HFFc6 (cell line): ENCODE measurements at places on chromosomes 6 and 20.

- DNase-seq, result peak; percentile 94
These were observed 312.5 kb upstream of the PLCB4 start for GRCh38 chr20:8756410-8756809.

DNA sequence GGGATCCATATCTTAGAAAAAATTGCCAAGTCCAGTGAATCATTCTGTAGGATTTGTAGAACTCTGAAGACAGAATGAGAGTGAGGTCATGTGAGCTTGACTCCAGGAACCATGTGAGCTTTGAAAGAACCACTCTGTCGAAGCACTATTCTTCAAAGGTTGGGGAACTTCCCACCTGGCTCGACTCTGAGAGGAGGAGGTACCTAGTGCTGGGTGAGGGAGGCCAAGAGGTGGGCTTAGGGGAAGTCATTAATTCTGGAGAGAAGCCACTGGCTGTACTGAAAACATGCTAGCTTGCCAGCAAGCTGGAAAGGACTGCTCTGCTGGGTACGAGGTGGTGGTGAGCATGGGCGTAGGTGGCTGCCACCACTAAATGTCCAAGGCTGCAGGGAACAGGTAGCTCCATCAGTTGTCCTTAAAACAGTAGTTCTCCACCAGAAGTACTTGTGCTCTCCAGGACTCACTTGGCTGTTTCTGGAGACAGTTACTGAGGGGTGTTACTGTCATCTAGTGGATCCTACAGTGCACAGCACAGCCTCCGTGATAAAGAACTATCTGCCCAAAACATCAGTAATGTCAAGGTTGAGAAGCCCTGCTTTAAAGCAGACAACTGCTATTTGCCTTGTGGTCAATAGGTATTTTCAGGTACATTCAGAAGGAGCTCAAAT is 34.7 kb upstream of the SYNJ2 start:
- DNase-seq, result no peak

GRCh38 chr6:31114970-31115849 is 610 bp downstream of the PSORS1C1 start:
- peak; percentile 62 for DNase-seq

DNA sequence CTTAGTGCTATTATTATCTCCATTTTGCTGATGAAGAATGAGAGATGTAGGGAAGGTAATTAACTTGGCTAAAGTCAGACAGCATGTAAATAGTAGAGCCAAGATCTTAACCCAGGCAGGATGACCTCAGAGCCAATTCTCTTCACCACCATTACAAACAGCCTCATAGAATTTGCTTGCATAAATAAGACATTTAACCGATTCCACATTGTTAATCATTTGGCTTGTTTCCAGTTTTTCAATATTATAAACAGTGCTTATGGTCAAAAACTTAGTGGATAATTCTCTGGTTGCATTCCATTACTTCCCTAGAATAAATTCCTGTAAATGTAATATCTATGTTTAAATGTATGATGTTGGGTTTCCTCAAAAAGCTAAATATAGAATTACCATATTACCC is 19.1 kb upstream of the PRDM1 start:
- DNase-seq, result no peak

DNA sequence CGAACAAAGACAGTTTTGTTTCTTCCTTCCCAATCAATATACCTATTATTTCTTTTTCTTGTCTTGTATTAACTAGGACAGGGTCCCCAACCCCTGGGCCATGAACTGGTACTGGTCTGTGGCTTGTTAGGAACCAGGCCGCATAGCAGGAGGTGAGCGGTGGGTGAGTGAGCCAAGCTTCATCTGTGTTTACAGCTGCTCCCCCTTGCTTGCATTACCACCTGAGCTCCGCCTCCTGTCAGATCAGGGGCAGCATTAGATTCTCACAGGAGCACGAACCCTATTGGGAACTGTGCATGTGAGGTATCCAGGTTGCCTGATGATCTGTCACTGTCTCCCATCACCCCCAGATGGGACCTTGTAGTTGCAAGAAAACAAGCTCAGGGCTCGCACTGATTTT is 151.9 kb downstream of the CDKAL1 start:
- no peak for DNase-seq

DNA sequence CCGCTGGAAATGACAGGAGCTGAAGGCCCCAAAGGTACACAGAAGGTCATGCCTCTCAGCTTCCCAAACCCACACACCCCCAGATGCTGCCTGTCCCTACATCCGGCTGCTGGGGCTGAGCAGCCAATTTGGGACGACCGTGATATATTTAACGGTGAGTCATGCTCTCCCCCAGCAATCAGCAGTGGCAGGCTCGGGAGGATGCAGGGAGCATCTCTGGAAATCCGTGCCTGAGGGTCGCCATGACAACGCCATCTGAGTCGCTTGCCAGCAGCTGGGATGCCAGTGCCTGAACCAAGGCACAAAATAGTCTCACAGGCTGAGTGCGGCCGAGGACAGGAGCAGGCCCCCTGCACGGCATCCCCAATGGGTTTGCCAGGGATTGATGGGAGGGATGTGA is 57.9 kb downstream of the KCNB1 start:
- no peak for DNase-seq

DNA sequence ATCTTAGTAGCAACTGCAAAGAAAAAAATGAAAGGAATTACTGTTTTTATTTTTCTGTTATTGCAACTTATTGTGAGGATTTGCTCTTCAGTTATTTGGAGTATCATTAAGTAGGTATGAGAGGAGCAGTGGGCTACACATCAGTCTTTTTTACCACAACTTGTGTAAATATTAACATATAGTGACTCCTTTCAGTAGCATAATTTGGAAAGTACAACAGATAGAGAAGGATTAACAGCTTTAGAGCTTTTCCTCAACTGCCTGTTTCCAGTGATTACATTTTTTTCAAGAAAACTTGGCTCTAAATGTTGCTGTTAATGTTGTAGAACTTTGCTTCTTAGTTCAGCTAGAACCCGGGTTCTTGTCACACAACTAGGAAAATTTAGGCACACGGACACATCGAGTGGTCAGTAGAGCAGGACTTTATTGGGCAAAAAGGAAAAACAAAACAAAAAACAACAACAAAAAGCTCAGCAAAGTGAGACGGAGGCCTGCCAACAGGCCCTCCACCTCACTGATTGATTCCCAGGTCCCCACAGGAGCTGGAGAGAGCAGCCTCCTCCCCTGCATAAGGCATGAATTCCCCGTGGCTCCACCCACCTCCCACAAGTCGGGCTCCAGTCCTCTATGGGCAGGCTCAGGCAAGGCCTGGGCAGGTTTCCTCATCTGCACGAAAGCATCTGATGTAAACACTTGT is 75.1 kb downstream of the ADGRG6 start:
- no peak for DNase-seq

DNA sequence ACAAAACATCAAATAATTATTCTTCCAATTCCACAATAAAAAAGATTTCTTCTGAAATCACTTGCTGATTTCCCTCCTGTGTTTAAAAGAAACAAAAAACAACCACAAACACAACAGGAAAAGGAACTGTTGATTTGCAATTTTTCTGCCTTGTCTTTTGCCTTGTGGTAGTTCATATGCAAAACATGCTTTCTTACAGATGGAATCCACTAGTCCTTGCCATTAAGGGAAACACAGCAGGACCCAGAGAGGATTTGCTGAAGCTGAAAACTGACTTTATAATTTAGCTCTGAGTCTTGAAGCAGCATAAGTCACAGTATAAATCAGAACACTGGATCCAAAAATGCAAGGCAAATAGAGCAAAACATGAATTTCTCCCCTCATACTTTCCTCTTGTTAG is 328.8 kb downstream of the PHF3 start:
- DNase-seq, result no peak

DNA sequence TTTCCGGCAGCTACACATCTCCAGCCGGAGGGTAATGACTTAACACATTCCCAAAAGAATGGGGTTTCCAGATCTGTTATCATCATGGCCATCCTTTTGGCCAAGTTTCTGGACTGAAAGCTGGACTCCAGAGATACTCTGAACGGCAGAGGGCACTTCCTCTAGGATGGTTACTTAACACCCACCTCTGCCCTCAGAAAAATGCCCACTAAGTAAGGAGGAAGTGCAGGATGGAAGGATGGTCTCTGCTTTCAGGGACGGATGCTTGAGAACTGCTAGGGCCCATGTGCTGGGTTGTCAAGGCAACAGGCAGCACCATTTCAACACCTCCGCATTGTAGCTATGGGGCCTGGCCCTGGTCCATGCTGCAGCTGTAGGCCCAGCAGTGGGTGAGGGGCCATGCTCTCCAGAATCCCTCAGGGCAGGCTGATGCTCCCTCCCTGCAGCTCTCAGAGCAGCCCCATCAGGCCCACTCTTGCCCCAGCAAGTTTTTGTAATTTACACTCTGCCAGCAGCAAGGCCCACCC is 16.5 kb upstream of the TGM3 start:
- DNase-seq, result no peak

- no peak for DNase-seq
These were observed 275.2 kb downstream of the TFAP2B start for GRCh38 chr6:51093871-51094270.

DNA sequence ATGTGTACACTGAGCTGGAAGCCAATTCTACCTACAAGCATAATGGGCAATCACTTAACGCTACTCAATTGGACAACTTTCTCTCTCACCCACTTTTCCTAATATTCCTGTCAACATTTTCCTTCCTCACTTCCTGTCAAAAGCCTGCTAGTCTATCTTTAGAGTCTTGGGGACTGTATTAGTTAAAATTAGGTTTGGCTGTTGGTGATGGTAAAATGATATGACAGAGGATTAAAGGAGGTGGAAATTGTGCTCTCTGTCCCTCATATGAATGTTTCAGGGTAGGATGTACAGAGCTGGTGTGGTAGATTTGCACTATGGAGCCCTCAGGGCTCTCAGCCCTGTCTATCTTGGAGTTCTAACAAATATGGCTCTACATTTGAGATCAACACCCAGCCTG is 129.7 kb downstream of the CEP57L1 start:
- no peak for DNase-seq

GRCh38 chr6:143867236-143867635 is 3.0 kb downstream of the ZC2HC1B start:
- no peak for DNase-seq

GRCh38 chr6:145415616-145416015 is 319.7 kb downstream of the EPM2A start:
- no peak for DNase-seq

- DNase-seq, result no peak
These were observed 105.9 kb downstream of the ADGRB3 start for GRCh38 chr6:68740828-68741500.

GRCh38 chr6:3878048-3878666 is 29.0 kb downstream of the FAM50B start:
- DNase-seq, result no peak

GRCh38 chr6:158060455-158061360 is 79.0 kb downstream of the SYNJ2 start:
- DNase-seq, result peak; percentile 98

GRCh38 chr20:13855613-13856012 is 70.8 kb downstream of the NDUFAF5 start:
- DNase-seq, result no peak

- no peak for DNase-seq
These were observed 25.9 kb upstream of the TGM2 start for GRCh38 chr20:38190936-38191371.

DNA sequence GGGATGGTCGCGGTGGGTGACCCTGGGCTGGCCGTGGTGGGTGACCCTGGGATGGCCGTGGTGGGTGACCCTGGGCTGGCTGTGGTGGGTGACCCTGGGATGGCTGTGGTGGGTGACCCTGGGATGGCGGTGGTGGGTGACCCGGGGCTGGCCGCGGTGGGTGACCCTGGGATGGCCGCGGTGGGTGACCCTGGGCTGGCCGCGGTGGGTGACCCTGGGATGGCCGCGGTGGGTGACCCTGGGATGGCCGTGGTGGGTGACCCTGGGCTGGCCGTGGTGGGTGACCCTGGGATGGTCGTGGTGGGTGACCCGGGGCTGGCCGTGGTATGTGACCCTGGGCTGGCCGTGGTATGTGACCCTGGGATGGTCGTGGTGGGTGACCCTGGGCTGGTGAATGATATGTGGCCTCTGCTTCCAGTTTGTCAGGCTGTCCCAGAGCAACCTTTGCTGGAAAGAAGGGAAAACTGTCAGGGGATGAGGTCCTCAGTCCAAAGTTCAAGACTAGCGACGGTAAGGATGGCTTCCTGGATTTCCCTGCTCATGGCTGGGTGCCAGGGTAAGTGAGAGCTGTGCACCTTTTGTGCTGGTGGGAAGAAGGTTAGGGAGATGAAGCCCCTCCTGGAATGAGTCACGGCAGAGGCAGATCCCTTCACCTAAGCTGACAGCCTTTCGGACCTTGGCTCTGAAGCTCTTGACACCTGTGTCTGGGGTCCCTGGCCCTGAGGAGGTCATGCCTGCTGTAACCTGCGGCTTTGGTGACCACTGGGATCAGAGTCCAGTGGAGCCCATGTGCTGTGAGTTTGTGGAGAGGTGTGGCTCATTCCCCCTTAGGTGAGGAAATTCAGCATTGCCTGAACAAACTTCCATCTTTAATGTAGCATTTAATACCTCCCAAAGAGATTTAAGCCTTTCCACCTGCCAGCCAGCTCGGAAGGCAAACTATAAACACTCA is 19.1 kb upstream of the PCMTD2 start:
- DNase-seq, result no peak
